ENCODE measurements at places on chromosomes 12 and 14. TPM values are rescaled to one million over a fixed set of nuclear protein-coding genes. Genes with fewer than 3 reads are reported as not detected.

Gene CATSPERB
- total RNA-seq: 0.30 TPM

- H3K27ac ChIP-seq: no peak overlapping the region
- H3K27me3 ChIP-seq: no peaks in the 10 kb centered on the region
- no peak overlapping the region for H3K4me3 ChIP-seq
- H3K4me1 ChIP-seq: no peaks in the 10 kb centered on the region
- no peak for DNase-seq
Observed at GRCh38 chr14:103833711-103834110, 13.7 kb downstream of the PPP1R13B start.

DNA sequence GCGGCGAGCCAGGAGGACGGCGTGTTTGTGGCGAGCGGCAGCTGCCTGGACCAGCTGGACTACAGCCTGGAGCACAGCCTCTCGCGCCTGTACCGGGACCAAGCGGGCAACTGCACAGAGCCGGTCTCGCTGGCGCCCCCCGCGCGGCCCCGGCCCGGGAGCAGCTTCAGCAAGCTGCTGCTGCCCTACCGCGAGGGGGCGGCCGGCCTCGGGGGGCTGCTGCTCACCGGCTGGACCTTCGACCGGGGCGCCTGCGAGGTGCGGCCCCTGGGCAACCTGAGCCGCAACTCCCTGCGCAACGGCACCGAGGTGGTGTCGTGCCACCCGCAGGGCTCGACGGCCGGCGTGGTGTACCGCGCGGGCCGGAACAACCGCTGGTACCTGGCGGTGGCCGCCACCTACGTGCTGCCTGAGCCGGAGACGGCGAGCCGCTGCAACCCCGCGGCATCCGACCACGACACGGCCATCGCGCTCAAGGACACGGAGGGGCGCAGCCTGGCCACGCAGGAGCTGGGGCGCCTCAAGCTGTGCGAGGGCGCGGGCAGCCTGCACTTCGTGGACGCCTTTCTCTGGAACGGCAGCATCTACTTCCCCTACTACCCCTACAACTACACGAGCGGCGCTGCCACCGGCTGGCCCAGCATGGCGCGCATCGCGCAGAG, 873 bp downstream of the PLXNC1 start:
- H3K27ac ChIP-seq: no peak overlapping the region
- peak overlapping the region; percentile 48 for H3K4me3 ChIP-seq
- no peaks in the 10 kb centered on the region for H3K36me3 ChIP-seq

DNA sequence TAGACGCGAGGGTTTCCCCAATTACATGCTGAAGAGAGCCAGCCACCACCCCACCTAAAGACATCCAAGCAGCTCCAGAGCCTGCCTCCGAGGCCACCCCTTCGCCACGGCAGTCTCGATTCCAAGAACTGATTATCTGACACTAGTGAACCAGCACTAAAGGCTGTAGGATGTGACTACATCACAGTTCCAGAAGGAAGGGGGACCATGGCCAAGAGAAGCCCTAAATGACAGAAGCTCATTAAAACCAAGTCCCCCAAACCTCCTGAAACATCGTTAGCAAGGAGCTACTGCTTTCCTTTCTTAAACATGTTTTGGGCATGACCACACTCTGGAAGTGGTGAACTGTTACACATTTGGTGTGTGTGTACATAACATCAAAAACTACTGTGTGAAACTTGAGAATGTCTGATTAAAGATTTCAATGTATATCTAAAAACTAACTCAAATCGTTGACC, 88.2 kb downstream of the DUSP16 start:
- peaks cover 32% of the 10 kb centered on the region for H3K36me3 ChIP-seq
- H3K4me3 ChIP-seq: no peak overlapping the region
- no peaks in the 10 kb centered on the region for H3K27me3 ChIP-seq
- no peak overlapping the region for H3K27ac ChIP-seq

DNA sequence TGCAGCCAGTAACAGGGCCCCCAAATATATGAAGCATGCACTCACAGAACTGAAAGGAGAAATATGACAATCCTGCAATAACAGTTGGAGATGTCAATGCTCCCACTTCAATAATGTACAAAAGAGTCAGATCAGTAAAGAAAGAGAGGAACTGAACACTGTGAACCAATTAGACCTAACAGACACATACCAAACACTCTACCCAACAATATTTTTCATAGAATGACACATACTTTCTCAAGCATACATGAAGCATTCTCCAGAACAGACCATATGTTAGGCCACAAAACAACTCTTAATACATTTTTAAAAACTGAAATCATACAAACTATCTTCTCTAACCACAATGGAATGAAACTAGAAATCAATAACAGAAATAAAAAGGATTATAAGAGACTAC, 80.2 kb downstream of the ELK3 start:
- no peaks in the 10 kb centered on the region for H3K36me3 ChIP-seq
- no peak for DNase-seq
- no peaks in the 10 kb centered on the region for H3K27me3 ChIP-seq

- no peaks in the 10 kb centered on the region for H3K36me3 ChIP-seq
- H3K4me3 ChIP-seq: no peak overlapping the region
- DNase-seq: no peak
- no peaks in the 10 kb centered on the region for H3K27me3 ChIP-seq
- no peak overlapping the region for H3K27ac ChIP-seq
Observed at GRCh38 chr12:32475724-32476123, 76.4 kb downstream of the FGD4 start.

DNA sequence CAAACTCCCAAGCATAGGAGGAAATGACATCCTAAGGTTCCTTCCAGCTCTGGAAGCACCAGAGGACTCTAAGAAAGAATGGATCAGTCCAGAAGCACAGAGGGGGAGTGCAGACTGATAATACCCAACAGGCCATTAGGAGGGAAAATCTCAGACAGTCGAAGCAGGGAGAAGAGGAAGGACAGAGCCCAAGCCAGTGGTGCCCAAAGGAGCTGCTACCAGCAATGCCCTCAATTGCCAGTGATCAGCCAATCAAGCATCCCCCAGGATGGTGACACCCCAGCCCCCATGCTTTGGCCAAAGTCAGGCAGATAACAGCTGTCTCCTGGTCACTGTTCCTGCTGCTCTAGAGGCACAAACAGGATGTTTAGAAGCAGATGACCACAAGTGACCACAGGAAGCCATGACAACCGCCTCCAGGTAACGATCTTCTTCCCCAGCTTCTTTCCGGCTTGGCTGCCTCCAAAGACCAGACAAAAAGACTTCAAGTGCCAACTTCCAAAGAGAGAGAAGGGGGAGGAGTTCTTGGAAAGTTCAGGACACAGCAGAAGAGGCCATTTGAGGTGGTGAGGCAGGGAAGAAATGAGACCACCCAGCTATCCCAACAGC, 16.2 kb downstream of the PXN start:
- H3K36me3 ChIP-seq: no peaks in the 10 kb centered on the region
- no peak for DNase-seq
- H3K4me3 ChIP-seq: no peak overlapping the region
- H3K27me3 ChIP-seq: no peaks in the 10 kb centered on the region
- H3K27ac ChIP-seq: no peak overlapping the region

Gene KRT85
- total RNA-seq: not detected

GRCh38 chr14:78450669-78451318, 280.6 kb downstream of the NRXN3 start:
- H3K4me1 ChIP-seq: no peaks in the 10 kb centered on the region
- DNase-seq: no peak
- no peak overlapping the region for H3K27ac ChIP-seq
- no peaks in the 10 kb centered on the region for H3K36me3 ChIP-seq
- no peak overlapping the region for H3K4me3 ChIP-seq
- H3K27me3 ChIP-seq: no peaks in the 10 kb centered on the region

Measured in H1 (cell line).